ENCODE measurements at places on chromosomes 4 and X. TPM values are rescaled to one million over a fixed set of nuclear protein-coding genes. Genes with fewer than 3 reads are reported as not detected.

DNA sequence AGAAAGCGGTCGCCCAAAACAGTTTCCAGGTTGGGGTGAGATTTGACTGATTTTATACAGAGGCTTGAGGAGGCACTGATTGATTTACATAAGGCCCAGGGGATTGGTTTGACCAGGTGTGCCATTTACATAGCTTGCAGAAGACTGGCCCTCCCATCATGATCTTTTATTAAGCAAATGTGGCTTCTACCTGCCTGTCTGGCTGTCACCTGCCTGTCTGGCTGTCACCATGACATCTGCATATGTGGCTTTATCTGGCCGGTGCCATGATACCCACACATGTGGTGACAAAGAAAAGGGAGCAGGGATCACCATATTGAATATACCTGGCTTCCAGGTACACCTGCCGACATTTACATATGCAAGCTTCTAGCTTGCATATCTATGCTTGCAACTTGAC is 17.0 kb upstream of the CDS1 start:
- DNase-seq, result no peak
- H3K27ac ChIP-seq, result no peak overlapping the region
- H3K36me3 ChIP-seq, result no peaks in the 10 kb centered on the region
- H3K4me3 ChIP-seq, result no peak overlapping the region

DNA sequence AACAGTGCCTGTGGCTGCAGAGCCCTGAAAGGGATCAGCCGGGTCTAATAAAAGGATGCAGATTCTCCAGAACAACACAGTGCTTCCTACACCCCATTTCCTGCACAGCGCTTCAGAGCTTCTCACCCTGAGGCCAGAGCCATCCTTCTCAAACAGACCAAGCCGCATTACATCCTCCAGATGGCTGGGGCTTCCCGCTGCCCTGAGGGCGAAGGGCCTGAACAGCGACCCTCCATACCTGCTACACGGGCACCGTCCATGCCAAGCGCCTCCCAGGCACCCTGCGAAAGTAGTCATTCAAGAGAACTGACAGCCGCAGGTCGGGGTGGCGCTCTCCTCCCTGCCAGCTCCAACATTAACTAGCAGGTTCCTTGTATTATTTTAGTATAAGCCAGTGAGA is 36.5 kb downstream of the ACOX3 start:
- H3K36me3 ChIP-seq, result peaks cover 9% of the 10 kb centered on the region
- H3K27me3 ChIP-seq, result no peaks in the 10 kb centered on the region
- H3K4me1 ChIP-seq, result no peaks in the 10 kb centered on the region
- H3K4me3 ChIP-seq, result no peak overlapping the region

GRCh38 chr4:39312816-39313215 is 53.3 kb downstream of the RFC1 start:
- peaks cover 42% of the 10 kb centered on the region for H3K36me3 ChIP-seq
- no peaks in the 10 kb centered on the region for H3K4me1 ChIP-seq
- no peak overlapping the region for H3K27ac ChIP-seq
- DNase-seq, result no peak
- H3K27me3 ChIP-seq, result no peaks in the 10 kb centered on the region

GRCh38 chr4:8540991-8541390 is 39.2 kb upstream of the GPR78 start:
- H3K36me3 ChIP-seq, result no peaks in the 10 kb centered on the region
- H3K4me1 ChIP-seq, result peaks cover 9% of the 10 kb centered on the region
- no peak for DNase-seq

GRCh38 chrX:153948847-153949805 is 4.7 kb upstream of the RENBP start:
- H3K27me3 ChIP-seq, result no peaks in the 10 kb centered on the region
- DNase-seq, result no peak

The CYLC1 gene
- total RNA-seq, result not detected

The BMPR1B gene
- total RNA-seq, result not detected

- H3K4me3 ChIP-seq, result no peak overlapping the region
These were observed 42.5 kb downstream of the ZBTB49 start for GRCh38 chr4:4332529-4332928.

The TSC22D3 gene
- 50.5 TPM for total RNA-seq

DNA sequence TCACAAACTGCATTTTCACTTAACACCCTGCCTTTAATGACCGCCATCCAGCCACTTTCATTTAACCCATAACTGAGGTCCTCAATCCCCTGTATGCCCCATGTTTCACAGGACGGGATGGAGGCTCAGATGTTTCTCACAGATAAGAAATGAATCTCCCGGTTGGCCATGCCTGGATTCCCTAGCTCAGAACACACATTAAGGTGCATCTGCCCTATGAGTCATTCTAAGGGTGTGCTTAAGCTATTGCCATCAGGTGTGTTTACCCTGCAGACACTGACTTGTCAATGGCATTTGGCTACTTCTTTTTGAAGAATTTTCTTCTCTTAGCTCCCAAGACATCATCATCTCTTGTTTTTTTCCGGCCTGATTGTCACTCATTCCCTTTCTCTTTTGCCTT is 222.6 kb upstream of the SMIM31 start:
- no peak overlapping the region for H3K4me3 ChIP-seq
- no peak overlapping the region for H3K27ac ChIP-seq
- no peaks in the 10 kb centered on the region for H3K4me1 ChIP-seq
- H3K27me3 ChIP-seq, result no peaks in the 10 kb centered on the region
- no peaks in the 10 kb centered on the region for H3K36me3 ChIP-seq
- DNase-seq, result no peak

GRCh38 chr4:87078987-87079486 is 141.4 kb downstream of the KLHL8 start:
- H3K4me1 ChIP-seq, result peaks cover 31% of the 10 kb centered on the region
- H3K36me3 ChIP-seq, result peaks cover 5% of the 10 kb centered on the region
- no peak overlapping the region for H3K27ac ChIP-seq
- no peaks in the 10 kb centered on the region for H3K27me3 ChIP-seq

The NPY5R gene
- not detected for total RNA-seq

The SH3BGRL gene
- total RNA-seq, result 33.1 TPM

- DNase-seq, result peak; percentile 74
- no peak overlapping the region for H3K4me3 ChIP-seq
- peak overlapping the region; percentile 4 for H3K27ac ChIP-seq
- H3K27me3 ChIP-seq, result peaks cover 2% of the 10 kb centered on the region
- H3K36me3 ChIP-seq, result no peaks in the 10 kb centered on the region
These were observed 126.6 kb downstream of the ASB9 start for GRCh38 chrX:15143050-15143824.

GRCh38 chr4:78464265-78464664 is 87.3 kb upstream of the ANXA3 start:
- H3K4me3 ChIP-seq, result no peak overlapping the region
- no peaks in the 10 kb centered on the region for H3K36me3 ChIP-seq
- H3K4me1 ChIP-seq, result no peaks in the 10 kb centered on the region
- peaks cover 3% of the 10 kb centered on the region for H3K27me3 ChIP-seq
- H3K27ac ChIP-seq, result no peak overlapping the region

The BEX3 gene
- 35.1 TPM for total RNA-seq

The FMR1NB gene
- total RNA-seq, result not detected

The CACNA1F gene
- total RNA-seq, result 1.1 TPM

The PDE5A gene
- total RNA-seq, result 0.22 TPM

GRCh38 chrX:153829799-153830639 is at the start of gene PDZD4:
Gene PDZD4 (minus strand): TSS chrX:153830544. CDS start chrX:153830298, 246 bp downstream.
- H3K27ac ChIP-seq, result no peak within 1 kb of the TSS
- peak within 1 kb of the TSS; percentile 37 for H3K4me3 ChIP-seq
- H3K36me3 ChIP-seq, result no peaks in the 10 kb centered on the region
- no peak for DNase-seq
- peaks cover 6% of the 10 kb centered on the region for H3K4me1 ChIP-seq
- H3K27me3 ChIP-seq, result peaks cover 5% of the 10 kb centered on the region

DNA sequence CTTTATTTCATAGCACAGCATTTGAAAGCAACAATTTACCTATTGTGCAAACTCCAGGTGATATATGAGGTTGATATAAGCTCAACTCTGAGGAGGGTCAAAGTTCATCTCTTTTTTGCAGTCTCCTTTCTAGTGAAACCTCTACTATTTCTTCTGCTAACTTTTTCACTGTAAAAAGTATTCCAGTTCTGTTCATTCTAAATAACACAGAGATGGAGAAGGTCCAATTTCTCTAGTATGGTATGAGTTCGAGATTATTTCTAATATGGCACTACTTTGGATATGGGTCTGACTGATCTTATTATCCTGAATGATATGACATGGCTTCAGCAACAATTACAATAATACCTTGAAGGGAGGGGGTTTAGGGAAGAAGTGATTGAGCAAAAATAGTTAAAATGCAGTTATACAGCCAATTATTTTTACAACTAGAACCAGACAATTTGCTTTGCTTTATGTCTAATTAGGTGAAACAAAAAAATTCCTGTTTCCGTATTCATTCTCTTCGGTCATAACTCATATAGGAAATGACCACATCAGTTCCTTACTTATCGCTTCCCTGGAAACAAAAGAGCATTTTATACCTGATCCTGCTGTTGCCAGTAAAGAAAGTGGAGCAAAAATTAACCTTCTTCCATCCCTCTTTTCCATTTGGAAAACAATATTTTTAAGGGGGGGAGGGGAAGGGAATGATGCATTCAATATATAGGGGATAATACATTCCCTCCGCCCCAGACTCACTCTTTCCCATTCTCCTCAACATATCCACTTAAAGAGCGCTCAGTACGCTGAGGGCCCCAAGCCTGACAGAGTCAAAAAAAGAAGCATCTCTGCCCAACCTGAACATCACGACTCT is 1.0 kb downstream of the TBC1D9 start:
- no peak for DNase-seq
- H3K27me3 ChIP-seq, result peaks cover 36% of the 10 kb centered on the region
- peaks cover 8% of the 10 kb centered on the region for H3K4me1 ChIP-seq
- no peak overlapping the region for H3K4me3 ChIP-seq
- no peak overlapping the region for H3K27ac ChIP-seq

The SPINK2 gene
- total RNA-seq, result 0.81 TPM

The GC gene
- not detected for total RNA-seq

GRCh38 chr4:78222575-78223186 is 165.6 kb downstream of the FRAS1 start:
- peaks cover 1% of the 10 kb centered on the region for H3K27me3 ChIP-seq
- H3K36me3 ChIP-seq, result no peaks in the 10 kb centered on the region
- H3K4me1 ChIP-seq, result no peaks in the 10 kb centered on the region
- no peak overlapping the region for H3K4me3 ChIP-seq
- no peak for DNase-seq
- no peak overlapping the region for H3K27ac ChIP-seq

GRCh38 chr4:102007959-102008425 is 217.5 kb downstream of the BANK1 start:
- H3K4me3 ChIP-seq, result no peak overlapping the region
- no peaks in the 10 kb centered on the region for H3K36me3 ChIP-seq
- no peaks in the 10 kb centered on the region for H3K27me3 ChIP-seq
- no peak overlapping the region for H3K27ac ChIP-seq

- H3K4me3 ChIP-seq, result no peak overlapping the region
- no peaks in the 10 kb centered on the region for H3K36me3 ChIP-seq
- H3K27ac ChIP-seq, result peak overlapping the region; percentile 16
- H3K27me3 ChIP-seq, result peaks cover 6% of the 10 kb centered on the region
- DNase-seq, result peak; percentile 59
These were observed 131.3 kb upstream of the AP1S2 start for GRCh38 chrX:15985937-15986336.

- no peak overlapping the region for H3K27ac ChIP-seq
- no peak overlapping the region for H3K4me3 ChIP-seq
- no peaks in the 10 kb centered on the region for H3K27me3 ChIP-seq
These were observed 12.5 kb downstream of the SEC24D start for GRCh38 chr4:118823471-118823870.

DNA sequence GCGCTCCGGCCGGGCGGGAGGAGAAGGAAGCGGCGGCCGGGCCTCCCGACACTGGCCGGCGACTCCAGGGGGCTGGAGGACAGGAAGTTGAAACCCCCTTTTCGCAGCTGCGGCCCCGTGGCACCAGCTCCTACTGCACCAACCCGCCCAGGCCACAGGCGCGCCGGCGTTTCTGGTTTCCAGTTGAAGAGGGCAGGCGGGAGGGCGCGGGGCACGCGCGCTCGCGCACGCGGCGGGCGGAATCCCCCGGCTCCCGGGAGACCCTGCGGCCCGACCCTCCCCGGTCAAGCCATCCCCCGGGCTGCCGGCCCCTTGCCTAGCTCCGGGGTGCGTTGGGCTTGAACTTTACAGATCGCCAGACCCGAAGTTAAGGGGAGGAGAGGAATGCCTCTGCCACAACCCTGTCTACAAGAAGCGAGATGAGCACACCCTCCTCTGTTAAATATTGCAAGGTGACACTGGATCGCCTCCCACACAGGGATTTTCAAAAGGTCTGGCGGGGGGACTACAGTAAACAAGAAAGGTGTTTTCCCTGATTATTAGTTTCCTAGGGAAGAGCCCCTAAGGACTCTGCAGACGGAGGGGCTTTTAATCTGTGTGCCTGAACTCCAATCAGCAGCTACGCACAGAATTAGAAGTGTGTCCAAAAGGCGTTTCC is 1.4 kb downstream of the ELOVL6 start:
- H3K27ac ChIP-seq, result peak overlapping the region; percentile 91
- peak; percentile 72 for DNase-seq
- H3K4me1 ChIP-seq, result peaks cover 34% of the 10 kb centered on the region
- H3K4me3 ChIP-seq, result peak overlapping the region; percentile 88
- no peaks in the 10 kb centered on the region for H3K27me3 ChIP-seq

The HTRA3 gene
- total RNA-seq, result 0.11 TPM

DNA sequence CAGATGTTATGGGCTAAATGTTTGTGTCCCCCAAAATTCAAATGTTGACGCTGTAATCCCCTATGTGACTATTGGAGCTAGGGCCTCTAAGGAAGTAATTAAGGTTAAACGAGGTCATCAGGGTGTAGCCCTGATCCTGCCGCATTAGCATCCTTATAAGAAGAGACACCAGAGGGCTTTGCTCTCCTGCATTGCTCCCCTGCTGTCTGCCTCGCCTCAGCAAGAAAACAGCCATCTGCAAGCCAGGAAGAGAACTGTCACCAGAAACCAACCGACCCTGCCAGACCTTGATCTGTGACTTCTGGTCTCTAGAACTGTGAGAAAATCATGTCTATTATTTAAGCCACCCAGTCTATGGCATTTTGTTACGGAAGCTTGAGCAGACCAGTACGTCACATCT is 331.9 kb downstream of the DCTD start:
- H3K27ac ChIP-seq, result no peak overlapping the region
- no peak overlapping the region for H3K4me3 ChIP-seq
- DNase-seq, result no peak
- no peaks in the 10 kb centered on the region for H3K4me1 ChIP-seq
- no peaks in the 10 kb centered on the region for H3K27me3 ChIP-seq

- peaks cover 8% of the 10 kb centered on the region for H3K27me3 ChIP-seq
- no peaks in the 10 kb centered on the region for H3K36me3 ChIP-seq
- H3K4me3 ChIP-seq, result no peak overlapping the region
- peak; percentile 28 for DNase-seq
These were observed 80.1 kb upstream of the MAML3 start for GRCh38 chr4:140233791-140234696.

The SLC9B1 gene
- 2.4 TPM for total RNA-seq

The SSX4B gene
- not detected for total RNA-seq
